ENCODE measurements at places on chromosomes 11 and 22.

DNA sequence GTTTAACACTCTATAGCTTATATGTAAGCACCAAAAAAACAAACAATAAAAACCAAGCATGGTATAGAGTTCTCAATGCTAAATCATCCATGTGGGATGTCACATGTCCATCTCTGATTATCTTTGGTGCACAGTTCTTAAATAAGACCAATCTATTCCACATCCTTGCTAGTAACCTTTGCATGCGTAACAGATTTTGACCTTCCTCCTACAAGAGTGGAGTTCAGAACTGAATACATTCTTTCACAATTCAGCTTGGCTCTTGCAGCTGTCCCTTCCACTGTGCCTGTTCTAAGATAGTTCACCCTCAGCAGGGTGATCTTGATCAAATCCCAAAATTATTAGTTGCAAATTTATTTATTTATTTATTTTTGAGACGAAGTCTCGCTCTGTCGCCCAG is 21.1 kb downstream of the PRR14L start:
- DNase-seq: no peak

- no peak for DNase-seq
These were observed 8.7 kb downstream of the PNPLA5 start for GRCh38 chr22:43883012-43883661.

- no peak for DNase-seq
These were observed 12.8 kb upstream of the FGF3 start for GRCh38 chr11:69831985-69832384.

- DNase-seq: peak; percentile 26
These were observed 4.4 kb downstream of the TRIOBP start for GRCh38 chr22:37701141-37701786.

DNA sequence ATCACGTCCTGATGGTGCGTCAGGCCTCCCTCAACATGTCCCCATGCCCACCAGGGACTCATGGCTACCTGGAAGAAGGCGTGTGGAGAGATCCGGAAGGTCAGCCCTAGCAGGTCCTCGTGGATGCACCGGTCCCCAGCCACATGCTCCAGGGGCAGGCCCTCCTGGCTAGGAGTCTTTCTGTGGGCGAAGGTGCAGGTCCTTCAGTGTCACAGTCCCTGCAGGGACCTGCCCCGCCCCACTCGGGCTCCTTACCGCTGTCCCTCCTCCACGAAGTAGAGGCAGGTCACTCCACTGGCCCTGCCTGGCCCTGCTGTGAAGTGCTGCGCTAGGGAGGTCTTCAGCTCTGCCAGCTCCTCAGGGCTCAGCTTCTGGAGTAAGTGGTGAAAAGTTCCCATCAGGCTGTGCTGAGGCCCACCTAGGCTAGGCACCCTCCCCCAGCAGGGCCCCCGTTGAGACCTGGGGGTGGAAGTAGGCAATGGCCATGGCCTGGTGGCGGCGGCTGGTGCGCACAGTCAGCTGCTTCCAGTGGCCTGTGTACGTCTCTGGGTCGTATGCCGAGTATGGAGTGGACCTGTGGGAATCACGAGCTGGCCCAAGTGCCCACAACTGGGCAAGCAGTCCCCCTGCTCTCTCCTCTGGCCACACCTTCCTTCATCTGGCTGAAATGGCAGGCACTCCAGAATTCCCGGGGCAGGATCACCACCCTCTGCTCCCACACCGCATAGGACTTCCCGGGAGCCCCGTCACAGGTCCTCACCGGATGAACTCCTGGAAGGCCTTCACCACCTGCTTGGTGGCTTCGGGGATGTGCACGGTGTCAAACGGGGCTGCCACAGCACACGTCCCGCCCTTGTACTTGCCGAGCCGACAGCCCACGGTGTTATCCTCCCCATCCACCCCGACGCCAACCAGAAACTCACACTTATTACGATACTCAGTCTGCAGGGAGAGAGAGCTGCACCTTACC is 1.1 kb upstream of the RANBP1 start:
- DNase-seq: no peak

DNA sequence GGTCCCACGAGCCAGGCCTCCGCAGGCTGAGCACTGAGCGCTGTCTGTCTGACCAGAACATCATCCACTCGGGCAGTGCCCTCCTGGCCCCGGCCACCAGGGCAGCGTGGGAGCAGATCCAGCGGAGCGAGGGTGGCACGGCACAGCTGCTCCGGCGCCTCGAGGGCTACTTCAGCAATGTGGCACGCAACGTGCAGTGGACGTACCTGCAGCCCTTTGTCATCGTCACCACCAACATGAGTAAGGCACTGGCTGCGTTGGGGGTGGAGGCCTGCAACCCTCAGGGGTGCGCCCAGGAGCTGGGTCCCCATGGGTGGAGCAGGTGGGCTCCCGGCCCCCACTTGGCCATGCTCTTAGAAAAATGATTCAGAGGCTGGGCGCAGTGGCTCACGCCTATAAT is 49.7 kb upstream of the PRODH start:
- no peak for DNase-seq

GRCh38 chr11:43619863-43620505 is 60.6 kb upstream of the HSD17B12 start:
- DNase-seq: no peak

GRCh38 chr11:17298302-17298701 is 21.8 kb downstream of the NUCB2 start:
- DNase-seq: no peak

GRCh38 chr11:76524919-76525318 is 80.1 kb downstream of the EMSY start:
- DNase-seq: no peak

- no peak for DNase-seq
These were observed 133.8 kb downstream of the SPATA19 start for GRCh38 chr11:133711545-133711944.

GRCh38 chr22:48563118-48563965 is 1264.3 kb downstream of the BRD1 start:
- no peak for DNase-seq

- DNase-seq: no peak
These were observed 6.8 kb downstream of the LIF start for GRCh38 chr22:30239488-30240405.

DNA sequence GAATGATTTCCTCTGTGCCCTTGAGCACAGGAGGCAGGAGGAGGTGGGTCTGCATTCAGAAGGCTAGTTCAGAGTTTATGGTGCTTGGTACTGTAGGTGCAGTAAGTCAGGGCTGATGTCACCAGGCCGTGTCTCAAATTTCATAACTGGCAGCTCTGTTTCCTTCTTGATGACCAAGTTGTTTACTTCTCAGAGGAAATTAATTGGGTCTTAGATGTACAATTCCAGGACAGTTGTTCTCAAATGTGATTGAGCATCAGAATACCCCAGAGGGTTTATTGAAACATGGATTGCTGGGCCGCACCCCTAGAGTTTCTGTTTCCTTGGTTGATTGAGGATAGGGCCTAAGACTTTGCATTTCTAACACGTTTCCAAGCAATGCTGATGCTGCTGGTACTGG is 6.2 kb downstream of the AMOTL1 start:
- DNase-seq: no peak

- no peak for DNase-seq
These were observed 4.3 kb downstream of the SMARCB1 start for GRCh38 chr22:23790819-23791737.

DNA sequence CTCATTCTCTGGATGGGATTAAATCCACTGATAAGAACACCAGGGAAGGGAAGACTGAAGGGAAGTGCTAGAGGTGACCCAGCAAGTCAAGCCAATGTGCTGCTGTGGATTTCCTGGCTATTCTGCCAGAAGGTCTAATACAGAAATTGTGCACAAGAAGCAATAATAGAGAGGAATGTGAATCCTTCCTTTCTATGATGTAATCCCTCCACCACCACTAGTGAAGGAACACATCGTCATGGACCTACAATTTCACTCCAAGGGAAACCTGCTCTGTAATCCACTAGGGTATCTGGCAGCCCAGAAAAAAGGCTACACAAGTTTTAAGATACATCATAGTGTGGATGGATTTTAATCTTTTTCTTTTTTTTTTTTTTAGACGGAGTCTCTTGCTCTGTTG is 17.4 kb downstream of the LARGE2 start:
- DNase-seq: no peak

- DNase-seq: no peak
These were observed 4.1 kb upstream of the APOL3 start for GRCh38 chr22:36164621-36165020.

DNA sequence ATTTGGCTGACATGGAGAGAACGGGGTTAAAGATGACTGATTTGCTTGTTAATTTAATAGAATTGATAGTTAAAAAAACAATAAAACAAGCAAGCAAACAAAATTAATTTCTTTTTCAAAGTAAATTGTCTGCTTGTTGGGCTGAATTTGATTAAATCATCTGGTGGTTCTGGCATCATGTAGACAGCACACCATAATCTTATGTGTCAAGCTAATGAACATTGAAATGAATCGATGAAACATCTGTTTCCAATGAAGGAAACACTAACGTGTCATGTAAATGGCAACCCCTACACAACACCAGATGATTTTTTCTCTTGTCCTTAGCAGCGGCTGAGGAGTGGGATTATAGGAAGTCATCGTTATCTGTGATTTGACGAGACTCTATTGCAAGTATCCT is 399.6 kb upstream of the RAG2 start:
- no peak for DNase-seq

- no peak for DNase-seq
These were observed 905.7 kb upstream of the TENM4 start for GRCh38 chr11:80346353-80347059.

DNA sequence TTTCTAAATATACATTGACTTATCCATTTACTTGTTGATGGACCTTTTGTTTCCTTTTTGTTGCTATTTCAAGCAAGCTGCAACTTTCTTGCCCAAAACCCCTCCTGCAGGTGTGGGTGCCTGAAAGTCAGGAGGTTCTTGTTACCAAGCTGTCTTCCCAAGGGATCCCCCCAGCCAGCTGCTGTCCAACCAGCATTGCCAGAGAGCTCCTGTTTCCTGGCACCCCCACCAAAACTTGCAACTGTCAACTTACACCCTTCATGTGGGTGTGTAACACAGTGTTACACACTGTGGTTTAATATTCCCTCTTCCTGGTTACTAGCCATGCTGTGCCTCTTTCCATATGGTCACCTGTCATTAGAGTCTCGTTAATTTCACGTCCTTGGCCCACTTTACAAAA is 1.6 kb upstream of the KRTAP5-1 start:
- DNase-seq: no peak

DNA sequence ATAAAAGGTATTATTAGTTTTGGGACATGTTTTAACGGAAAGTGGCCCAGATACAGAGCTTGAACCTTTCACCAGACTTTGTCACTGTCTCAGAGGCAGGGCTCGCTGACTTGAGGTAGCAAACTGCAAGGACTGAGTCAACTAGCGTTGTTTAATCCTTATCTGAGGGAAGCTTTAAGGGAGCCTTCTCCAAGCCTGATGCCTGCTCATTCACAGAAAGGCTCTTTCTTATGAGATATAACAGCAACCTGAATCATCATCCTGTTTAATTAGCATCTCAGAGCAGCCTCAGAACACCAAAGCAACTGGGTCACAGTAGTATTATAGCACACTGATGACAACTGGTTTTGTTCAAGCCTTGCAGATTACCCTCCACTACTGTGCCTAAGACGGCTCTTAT is 54.2 kb upstream of the CYP2D6 start:
- no peak for DNase-seq

DNA sequence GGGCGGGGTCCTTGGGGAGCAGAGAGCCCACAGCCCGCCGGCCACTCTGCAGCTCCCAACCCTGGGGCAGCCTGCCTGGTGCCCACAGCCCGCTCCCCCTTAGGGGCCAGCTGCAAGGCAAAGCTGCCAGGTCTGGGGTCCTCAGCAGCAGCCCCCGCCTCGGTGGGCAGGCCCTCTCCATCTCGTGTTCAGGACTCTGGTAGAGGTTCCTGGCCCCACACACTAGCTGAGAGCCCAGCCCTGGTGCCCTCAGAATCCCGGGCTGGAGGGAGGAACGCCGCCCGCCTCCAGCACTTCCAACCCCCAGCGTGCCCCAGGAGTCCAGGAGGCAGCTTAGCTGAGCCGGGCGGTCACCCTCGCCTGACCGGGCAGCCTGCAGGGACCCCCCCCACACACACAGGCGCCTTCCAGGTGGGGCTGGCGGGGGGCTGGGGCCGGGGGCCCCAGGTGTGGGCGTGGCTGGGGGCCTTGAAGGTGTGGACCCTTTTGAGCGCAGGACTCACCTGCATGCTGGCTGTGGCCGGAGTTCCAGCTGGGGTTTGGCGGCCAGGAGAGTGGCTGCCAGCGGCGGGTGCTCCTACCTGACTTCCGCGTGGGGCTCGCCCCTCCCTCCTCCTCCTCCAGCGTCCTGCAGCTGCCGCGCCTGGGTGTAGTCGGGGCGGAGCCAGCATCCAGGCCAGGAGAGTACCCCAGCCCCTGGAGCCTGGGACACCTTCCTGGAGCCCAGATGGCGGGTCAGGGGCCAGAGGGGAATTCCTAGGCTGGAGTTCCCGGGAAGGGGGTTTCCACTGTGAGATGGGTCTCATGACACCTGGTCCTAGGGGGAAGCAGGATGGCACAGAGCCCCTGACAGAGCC is at the start of gene ANO9:
Gene ANO9, minus strand, starts transcription at position 594 of the 857 bp plus-strand sequence. Its CDS starts 85 bp downstream, at position 509.
- no peak for DNase-seq

DNA sequence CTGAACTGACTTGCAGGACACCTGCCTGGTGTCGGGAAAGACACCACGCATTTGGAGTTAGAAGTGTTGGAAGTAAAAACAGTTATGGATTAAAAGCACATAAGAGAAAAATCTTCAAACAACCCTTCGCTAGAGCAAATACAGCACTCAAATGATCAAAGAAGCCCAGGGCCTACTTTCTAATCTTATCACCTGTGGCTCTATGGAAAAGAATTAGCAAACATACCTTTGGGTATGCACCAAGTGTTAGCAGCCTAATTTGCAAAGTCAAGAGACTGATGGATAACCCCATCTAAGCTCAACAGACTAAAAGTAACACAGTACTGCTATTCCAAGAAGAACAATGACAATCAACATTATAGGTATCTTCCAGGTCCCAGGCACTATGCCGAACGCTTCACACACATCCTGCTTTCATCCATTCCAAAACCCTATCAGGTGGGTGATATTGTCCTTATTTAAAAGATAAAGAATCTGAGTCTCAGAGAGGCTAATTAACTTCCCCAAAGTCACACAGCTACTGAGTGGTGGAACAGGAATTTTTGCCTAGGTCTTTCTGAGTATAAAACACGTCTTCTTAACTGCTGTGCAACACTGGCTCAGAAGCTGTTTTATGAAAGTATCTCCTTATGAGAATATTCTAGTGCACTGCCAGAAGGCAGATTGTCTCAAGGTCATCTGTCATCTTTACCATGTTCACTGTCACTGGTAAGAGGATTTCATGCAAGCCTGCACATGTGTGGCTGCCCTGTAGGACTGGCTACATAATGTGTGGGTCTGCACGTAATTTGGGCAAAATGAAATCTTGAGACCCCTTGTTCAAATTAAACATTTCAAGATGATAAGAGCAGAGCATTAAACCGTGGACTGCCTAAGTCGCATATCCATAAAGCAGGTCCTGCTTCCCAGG is 16.4 kb downstream of the SLC1A2 start:
- no peak for DNase-seq

Data from hippocampal formation (tissue), 2 donors.